AG04449 (cell line): ENCODE measurements at places on chromosomes 11 and 22.

- DNase-seq, result no peak
These were observed 786 bp downstream of the CAPN1 start for GRCh38 chr11:65182258-65183170.

- DNase-seq, result no peak
These were observed 7.5 kb upstream of the MS4A7 start for GRCh38 chr11:60370811-60371298.

GRCh38 chr11:19951558-19952115 is 208.6 kb downstream of the DBX1 start:
- DNase-seq, result no peak

GRCh38 chr11:62157603-62158002 is 32.4 kb upstream of the SCGB1D1 start:
- DNase-seq, result no peak

GRCh38 chr11:62179995-62180394 is 10.0 kb upstream of the SCGB1D1 start:
- no peak for DNase-seq

DNA sequence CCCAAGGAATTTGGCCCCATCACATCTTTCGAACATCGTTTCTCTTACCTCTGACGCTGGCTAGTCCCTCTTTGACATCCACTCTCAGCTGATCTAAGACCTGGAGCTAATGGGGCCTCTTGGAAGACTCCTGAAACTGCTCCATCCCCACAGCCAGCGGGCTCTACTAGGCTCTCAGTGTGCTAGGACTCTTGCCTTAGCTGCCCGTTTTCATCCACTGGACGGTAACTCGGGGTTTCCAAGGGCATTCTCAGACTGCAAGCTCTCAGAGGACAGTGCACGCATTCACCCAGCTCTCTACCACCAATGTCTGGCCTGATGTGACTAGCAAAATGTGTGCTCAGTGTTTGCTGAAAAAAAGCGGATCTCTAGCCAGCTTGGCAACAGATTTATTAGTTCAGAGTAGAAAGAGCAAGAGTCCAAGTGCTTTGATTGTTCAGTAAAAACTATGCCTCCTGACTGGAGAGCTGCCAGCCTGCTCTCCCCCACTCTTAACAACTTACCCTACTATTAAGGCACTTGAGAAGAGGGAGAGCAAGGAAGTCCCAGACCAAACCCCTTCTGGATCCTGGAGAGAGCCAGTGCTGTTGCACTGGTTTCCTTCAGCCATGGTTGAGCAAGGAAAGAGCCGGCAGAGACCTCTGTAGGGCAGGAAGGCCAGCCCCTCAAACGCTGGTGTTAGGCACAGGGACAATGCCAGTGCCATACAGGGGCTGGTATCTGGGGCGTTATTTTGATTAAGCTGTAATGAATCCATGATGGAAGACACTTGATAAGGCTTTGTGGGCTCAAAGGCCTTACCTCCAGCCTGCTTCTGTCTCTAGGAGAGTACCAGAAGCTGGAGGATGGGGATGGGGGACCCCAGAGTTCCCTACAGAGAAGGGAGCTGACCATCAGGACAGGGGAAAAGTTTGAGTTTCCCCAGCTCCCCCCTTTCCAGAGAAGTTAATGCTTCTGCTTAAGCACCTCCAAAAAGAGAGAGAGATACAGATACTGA is 9.2 kb downstream of the RELA start:
- DNase-seq, result no peak

DNA sequence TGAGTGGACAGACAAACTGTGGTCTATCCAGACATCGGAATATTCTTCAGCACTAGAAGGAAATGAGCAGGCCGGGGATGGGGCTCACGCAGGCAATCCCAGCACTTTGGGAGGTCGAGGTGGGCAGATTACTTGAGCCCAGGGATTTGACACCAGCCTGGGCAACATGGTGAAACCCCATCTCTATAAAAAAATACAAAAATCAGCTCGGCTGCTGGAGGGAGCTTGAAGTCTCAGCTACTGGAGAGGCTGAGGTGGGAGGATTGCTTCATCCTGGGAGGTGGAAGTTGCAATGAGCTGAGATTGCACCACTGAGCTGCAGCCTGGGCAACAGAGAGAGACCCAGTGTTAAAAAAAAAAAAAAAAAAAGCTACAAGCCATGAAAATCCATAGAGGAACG is 8.0 kb upstream of the CTSD start:
- no peak for DNase-seq
